Activated naive CD4-positive, alpha-beta T cell treated with anti-CD3 and anti-CD28 coated beads for 36 hours (primary cell): ENCODE measurements at places on chromosomes 7 and 10.

- DNase-seq: peak; percentile 78
These were observed at the start of gene ITPRIP for GRCh38 chr10:104337985-104338735. Gene ITPRIP (minus strand): TSS chr10:104338465. CDS start chr10:104316051, 22,414 bp downstream.

GRCh38 chr7:3888096-3888495 lies 587.0 kb downstream of the SDK1 start:
- no peak for DNase-seq

DNA sequence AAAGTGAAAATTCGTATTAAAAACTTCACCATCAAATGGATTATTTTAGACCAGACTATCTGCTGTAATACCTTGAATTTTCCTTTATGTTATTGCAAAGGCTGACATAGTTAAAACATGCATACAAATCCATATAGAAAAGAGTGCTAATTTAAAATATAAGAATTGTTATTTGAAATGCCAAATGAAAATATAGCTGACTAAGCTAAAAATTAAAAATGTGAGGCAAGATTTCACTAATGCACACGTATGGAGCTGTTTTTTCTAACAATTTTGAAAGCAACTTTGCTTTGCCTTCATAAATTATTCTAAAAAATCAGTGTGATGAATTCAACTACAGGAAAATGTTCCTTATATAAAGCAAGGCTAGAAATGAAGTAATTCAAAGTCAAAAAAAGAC lies 62.5 kb downstream of the MPP7 start:
- DNase-seq: no peak

- DNase-seq: no peak
These were observed 25.6 kb downstream of the PAPOLB start for GRCh38 chr7:4836206-4836661.

- no peak for DNase-seq
These were observed 53.7 kb downstream of the HACD1 start for GRCh38 chr10:17563452-17563851.

DNA sequence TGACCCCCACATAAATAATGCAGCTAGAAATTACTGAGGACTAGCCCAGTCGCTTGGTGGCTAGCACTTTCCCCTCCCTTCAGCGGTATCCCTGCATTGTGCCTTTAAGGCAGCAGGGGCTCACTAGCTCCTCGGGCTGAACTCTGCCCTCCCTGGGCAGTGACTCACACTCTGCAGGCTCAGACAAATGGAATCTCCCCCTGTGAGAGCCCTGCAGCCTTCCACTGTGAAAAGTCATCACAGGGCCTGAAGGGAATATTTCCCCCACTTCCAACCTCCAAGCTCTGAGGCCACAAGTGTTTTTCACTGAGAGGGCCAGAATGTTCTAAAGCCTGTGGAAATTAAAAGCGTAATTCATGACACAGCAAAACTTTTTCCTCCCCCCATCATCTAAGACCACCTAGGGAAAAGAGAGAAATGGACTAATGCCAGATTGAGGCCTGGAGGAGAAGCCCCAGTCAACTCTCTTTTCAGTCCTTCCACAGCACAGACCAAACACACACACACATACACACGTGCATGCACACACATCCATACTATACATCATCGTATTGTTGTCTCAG lies 93.6 kb upstream of the COL1A2 start:
- no peak for DNase-seq

- no peak for DNase-seq
These were observed 110.5 kb downstream of the DYNC2I1 start for GRCh38 chr7:158966780-158967390.

- DNase-seq: no peak
These were observed 31.6 kb downstream of the PSAP start for GRCh38 chr10:71819441-71819861.

DNA sequence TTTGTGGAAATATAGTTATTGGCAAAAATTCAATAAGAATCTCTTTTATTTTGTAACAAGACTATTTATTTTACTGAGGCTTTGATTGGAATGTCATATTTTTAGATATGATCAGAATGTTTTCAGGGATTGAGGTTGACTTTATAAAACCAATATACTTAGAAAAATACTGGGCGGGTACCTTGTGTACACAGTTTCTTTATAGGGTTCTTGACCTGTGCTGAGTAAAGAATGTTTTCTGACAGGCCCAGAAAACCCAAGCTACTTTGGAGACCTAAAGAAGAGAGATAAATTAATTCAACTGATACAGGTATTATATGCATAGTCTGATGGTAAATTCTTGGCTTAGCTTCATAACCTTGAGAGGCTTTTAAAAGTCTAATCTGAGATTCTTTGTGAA lies 23.9 kb upstream of the SPAM1 start:
- no peak for DNase-seq

DNA sequence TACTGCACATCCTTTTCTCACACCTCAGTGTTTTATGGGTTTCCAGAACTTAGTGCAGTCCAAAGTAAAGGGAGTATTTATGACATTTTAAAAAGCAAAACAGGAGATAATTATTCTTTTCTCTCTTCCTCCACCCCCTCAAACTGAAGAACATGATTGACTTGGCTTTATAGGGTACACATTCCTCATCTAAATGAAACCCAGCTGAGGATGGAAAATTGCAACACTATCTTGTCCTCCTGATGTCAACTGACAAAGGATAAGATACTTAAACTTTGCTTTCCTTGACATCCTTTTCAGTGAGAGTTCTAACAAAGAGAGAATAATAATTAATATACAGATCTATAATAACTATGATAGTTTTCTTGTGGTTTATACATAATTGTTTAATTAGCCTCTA lies 299.1 kb downstream of the BBS9 start:
- DNase-seq: no peak

DNA sequence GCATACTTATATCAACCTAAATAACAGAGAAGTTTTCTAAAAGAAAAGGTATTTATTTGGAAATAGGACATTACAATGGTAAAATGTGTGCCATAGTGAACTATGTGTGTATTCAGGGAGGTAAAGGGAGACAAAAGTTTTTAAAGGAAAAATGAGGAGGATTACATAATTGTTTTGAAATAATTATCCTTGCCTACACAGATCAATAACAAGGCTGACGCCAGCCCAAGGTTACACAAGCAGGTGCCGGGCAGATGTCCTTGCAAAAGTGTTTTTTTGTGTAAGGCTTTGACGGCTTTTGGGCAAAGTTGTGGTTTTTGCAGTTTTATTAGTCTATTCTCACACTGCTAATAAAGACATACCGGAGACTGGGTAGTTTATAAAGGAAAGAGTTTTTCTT lies 22.7 kb upstream of the SLC35B4 start:
- DNase-seq: no peak

GRCh38 chr7:117809958-117810357 lies 63.3 kb downstream of the CTTNBP2 start:
- DNase-seq: no peak

GRCh38 chr7:19403691-19404090 lies 258.5 kb upstream of the FERD3L start:
- no peak for DNase-seq

GRCh38 chr10:16599662-16600061 lies 78.0 kb upstream of the C1QL3 start:
- DNase-seq: no peak

DNA sequence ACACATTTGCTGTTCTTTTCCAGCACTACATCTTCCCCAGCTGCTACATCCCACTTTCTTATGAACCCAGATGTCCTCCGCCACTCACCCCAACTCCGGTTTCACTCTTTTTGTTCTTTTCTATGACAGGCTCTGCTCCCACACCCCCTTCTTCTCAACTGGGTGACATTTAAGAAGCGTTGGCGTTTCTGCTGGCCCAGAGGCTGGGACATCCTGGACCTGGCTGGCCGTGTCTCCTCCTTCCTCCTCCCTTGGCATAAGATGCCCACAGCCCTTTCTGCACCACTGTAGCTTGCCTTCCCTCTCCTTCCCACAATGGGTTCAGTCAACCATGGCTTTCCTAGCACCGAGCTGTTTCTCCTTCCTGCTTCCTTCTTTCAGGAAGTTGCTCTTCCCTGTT lies 9.4 kb upstream of the CALML5 start:
- DNase-seq: no peak

- no peak for DNase-seq
These were observed at the start of gene C10orf67 for GRCh38 chr10:23344241-23344841. Gene C10orf67 (minus strand): TSS chr10:23344797. CDS start chr10:23344774, 23 bp downstream.

DNA sequence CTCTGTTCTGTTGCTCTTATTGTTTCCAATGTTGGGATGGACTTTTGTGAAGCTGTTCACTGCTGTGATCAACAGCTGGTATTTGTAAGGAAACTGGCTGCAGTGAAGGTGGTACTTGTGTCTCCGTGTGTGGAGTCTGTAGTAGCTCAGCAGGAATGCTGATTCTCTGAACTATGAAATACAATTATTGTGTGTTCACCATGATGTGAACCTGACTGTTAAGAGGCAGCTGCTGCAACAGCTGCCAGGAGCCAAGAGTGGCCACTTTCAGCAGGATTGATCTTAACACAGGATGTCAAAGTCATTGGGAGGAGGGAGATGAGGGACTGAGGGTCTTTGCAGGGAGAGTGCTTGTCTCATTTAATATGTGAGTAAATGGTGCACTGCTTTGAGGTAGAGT lies 13.9 kb downstream of the VSTM2A start:
- no peak for DNase-seq

- no peak for DNase-seq
These were observed 15.9 kb downstream of the CPA5 start for GRCh38 chr7:130360518-130360917.

DNA sequence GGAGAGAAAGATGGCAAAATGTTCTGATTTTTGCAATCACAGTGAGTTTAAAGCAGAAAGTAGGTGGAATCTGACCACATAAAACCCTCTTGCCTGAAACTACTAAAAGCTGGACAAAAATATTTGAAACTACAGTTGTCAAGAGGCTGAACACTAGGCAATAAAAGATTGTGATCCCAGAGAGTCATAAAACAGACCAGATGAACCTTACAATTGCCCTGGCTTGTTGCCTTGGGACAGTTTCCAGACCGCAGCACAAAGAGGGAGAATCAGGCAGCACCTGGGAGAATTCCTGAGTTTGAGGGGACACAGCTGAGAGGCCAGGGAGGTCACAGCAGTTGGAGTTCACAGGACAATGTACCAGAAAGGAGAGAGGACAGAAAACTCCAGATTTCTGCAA lies 107.3 kb upstream of the NANOS1 start:
- DNase-seq: no peak

DNA sequence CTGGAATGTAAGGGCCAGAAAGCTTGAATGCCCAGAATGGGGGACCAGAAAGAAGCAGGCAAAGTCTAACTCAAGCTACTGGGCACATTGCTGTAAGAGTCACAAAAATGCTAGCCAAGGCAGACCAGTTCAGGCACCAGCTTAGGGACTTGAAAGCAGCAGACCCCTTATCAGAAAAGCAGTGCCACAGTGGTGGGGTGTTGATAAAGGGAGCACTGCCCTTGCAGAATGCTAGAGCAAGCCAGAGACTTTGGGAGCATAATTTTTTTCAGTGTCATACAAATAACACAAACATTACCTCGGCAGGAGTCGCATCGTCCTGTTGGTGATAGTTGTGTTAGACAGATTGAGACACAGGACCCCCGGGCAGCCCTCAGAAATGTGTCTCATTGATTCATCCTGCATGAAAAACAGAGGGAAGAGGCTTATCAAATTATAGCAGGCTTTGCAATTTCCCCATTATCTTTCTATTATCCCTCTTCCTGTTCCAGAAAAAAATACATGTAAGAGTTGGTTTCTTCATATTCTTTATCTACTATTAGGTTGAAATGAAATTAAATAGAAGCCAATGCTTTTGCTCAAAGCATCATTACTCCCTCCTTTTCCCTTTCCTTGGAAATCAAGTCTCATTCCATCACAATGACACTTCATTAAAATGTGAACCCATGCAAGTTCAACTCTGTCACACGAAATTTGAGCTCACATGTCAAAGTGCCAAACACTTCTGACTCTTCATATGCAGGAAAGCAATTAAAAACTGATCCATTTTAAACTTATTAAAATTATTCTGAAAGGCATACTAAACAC lies 13.4 kb downstream of the LRRC17 start:
- DNase-seq: no peak

- no peak for DNase-seq
These were observed 14.3 kb downstream of the GALNT17 start for GRCh38 chr7:71145906-71146901.

DNA sequence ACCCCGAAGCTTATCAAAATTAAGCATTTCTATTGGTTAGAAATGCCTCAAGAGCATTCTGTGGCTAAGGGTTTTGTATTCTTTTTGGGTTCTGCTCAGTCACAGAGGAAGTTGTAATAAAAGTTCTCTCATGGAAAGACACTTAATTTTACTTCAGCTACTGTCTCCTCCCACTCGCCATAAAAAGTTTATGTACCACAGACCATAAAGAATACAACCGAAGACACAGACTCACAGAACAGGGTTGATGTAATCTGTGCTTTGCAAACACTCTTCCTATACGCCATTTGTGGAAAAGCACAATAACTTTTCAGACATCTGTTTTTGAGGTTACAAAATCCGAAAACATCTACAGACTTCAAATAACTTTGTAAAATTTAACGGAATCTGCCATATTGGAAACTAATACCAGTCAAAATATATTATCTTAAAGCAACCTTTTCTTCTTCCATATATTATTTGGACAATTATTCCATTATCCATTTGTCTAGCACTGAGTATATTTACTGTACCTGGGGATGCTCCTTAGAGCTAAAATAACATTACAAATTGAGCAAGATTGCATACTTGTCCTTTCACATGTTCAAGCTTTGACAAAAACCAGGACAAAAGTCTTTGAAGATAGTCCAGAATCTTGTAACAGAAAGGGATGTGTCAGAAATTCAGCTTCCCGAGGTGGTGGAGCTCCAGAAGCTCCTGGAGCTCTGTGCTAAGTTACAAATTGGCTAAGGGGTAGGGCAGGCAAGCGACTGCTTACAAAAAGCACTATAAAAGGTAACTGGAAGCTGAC lies 219.0 kb upstream of the MEOX2 start:
- no peak for DNase-seq

GRCh38 chr7:2613931-2614600 lies 17.7 kb upstream of the TTYH3 start:
- DNase-seq: no peak

- no peak for DNase-seq
These were observed 27.1 kb downstream of the LMTK2 start for GRCh38 chr7:98133621-98134303.
